Left forelimb (tissue), 1 donor: ENCODE measurements at places on chromosomes 4 and X.

- no peak for DNase-seq
Measured at GRCh38 chr4:120855307-120856001, 67.1 kb downstream of the PRDM5 start.

GRCh38 chrX:36431819-36432218, 512.3 kb downstream of the CFAP47 start:
- no peak for DNase-seq

DNA sequence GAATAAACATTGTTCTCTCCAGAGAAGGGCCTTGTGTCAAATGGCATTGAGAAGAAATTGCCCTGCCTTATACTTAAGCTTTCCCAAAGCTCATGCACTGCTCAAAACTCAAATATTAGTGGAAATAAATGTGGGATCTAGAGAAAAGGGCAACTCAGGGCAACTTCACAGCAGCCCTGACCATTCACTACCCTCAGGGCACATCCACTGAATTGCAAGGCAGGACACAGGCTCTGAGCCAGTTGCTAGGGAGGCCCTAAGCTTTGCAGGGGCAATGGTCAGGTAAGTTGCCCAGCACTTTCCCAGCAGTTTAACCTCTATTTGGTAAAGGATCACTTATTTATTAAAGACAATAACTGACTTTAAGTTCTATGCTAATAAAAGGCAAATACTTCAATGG, 255.3 kb upstream of the TEX13A start:
- DNase-seq = no peak

DNA sequence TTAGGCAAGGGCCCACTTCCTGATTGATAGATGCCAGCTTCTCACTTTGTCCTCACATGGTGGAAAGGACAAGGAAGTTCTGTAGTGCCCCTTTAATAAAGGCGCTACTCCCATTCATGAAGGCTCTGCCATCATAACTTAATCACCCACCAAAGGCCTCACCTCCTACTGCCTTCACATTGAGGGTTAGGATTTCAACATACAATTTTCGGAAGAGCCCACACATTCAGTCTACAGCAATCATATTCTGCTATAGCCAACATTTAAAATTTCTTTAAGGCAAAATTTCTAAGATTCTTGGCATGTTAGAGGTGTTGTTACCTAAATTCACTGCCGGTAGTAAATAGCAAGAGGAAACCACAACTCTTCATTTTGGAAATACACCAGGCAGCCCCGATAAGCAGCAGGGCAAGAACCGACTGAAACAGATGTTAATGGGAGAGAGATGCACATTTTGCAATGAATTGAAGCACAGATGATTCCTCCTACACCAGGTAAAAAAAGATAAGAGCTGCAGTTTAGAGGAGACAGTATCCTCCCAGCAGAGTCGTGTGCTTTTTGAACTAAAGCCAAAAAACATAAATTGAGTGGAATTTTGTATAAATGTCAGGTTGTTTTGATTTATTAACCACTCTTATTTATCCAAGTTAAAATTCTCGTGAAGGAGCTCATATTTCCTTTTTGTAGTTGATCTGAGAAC, 594.9 kb downstream of the KCTD8 start:
- DNase-seq = no peak

- DNase-seq = no peak
Measured at GRCh38 chr4:2306773-2307410, 45.0 kb upstream of the MXD4 start.

GRCh38 chrX:68831405-68832100, 2.7 kb downstream of the EFNB1 start:
- DNase-seq = no peak

GRCh38 chrX:117532339-117532738, 584.3 kb downstream of the KLHL13 start:
- DNase-seq = no peak

- no peak for DNase-seq
Measured at GRCh38 chrX:3160756-3161155, 119.5 kb downstream of the ARSF start.

- DNase-seq = no peak
Measured at GRCh38 chr4:156475322-156475721, 496.3 kb downstream of the PDGFC start.

DNA sequence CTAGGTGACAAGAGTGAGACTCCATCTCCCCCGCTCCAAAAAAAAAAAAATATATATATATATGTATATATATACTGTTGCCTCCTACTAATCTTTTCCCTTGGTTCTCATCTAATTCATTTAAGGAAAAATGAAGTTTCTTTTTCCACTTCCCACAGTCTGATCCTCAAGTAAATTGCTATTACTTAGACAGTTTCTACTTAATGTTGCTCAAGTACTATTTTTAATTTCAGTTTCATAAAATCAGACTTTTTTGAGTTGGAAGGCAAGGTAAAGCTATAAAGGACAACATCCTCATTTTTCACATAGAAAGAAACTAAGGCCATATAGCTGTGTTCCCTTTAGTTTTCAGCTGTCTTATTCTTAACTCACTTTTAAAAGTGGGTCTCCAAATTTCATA, 5.8 kb downstream of the RXFP1 start:
- no peak for DNase-seq

- DNase-seq = no peak
Measured at GRCh38 chr4:78318126-78318525, 233.4 kb upstream of the ANXA3 start.

DNA sequence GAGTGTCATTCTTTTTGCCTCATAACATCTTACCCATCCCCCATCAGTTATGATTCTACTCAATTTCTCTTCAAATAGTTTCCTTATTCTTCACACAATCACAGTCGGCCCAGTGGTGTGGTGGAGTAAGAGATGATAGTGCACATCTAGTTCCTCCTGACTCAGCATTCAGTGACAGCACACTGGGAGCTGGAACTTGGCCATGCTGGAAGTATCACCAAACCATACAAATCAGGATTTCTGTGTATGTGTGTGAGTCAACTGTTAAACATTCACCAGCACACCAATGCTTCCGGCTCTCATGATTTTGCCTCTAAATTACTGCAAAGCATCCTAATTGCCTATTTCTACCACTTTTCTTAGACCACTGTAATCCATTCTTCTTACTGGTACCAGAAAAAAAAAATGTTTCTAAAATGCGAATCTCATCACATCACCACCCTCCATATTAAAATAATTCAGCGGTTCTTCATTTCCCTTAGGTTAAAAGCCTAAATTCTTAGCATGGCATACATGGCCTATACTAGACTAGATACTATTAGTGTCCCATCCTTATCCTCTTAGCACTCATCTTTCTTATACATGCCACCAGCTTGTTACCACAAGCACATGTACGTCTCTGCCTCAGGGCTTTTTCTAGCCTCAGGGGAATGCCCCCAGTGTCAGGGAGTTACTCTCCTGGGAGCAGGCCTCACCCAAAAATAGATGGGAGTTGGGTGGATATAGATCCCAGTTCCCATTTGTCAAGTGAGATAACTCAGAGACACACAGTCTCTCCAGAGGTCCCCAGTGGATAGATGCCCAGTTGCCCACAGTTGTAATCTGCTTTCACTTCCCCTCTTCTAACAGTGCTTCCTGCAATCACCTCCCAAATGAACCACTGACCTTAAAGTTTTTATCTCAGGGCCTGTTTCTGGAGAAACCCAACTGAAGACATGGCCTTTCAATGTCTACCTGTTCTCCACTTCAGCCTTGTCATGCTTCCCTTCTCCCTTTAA, 49.2 kb upstream of the DDX53 start:
- no peak for DNase-seq

- peak; percentile 77 for DNase-seq
Measured at GRCh38 chr4:155667568-155668511, 1.2 kb downstream of the GUCY1A1 start.
